ENCODE measurements at places on chromosomes 5 and 9.

GRCh38 chr5:100858987-100859545 lies 44.0 kb downstream of the ST8SIA4 start:
- no peak for DNase-seq

DNA sequence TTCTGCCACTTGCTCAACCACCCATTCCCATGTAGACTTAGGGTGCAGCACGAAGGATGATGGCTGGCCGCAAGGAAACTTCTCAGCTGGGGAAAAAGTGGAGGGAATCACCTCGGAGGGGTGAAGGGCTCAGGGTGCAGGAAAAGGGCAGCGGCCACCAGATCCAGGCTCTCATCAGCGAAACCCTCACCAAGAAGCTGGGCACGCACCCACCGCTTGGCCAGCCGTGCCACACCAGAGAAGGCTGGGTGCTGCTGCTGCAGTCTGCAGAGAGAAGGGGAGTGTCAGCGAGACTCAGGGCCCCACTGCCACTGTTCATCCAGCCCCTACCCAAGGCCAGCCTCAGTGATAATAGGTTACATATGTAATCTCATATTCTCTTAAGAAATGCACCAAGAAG lies 8.6 kb downstream of the NOL6 start:
- no peak for DNase-seq

DNA sequence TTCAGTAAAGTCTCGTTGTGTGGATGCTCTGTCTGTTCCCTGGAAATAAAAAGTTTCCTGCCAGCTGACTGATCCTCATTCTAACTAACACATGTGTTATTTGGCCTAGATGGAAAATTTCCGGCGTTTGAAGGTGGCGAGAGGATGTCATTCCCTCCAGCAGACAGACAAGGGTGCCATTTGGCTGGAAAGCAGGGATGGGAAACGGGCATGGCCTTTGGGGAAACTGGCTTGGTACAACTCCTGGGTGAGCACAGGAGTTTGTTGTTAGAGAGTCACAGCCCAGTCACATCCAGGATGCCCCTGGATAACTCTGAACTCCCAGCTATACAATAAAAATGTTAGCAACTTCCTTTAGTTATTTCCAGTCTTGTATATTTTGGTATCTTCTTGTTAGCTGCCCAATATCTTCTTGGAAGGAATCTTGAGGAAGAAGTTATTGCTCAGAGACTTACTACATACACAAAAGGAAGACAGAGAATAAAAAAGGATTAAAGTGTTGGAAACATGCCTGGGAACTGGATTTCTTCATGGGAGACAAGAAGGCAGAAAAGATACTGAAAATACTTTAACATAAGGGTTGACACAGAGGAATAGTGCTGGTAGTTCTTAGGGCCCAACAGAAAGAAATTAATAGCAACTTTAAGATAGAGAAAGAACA lies 41.9 kb downstream of the TEK start:
- peak; percentile 87 for DNase-seq

DNA sequence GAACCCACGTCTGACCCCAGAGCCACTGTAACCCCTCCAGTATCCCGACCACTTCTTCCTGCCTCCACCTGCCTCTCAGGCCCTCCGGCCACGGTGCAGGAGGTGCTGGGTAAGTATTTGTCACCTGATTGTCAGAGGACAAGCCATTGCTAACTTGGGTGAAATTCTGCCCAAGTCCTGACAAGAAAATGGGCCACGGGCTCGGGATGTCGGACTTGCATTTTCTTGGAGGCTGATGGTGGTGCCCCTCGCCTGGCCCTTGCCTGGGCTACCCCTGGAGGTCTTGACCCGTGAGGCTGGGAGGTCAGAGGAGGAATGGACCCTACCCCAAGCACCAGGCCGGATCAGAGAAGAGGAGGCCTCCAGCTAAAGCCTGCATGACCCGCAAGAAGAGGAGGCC lies 149.7 kb upstream of the COL5A1 start:
- no peak for DNase-seq

- DNase-seq = no peak
Observed at GRCh38 chr9:85225180-85225579, 516.6 kb downstream of the AGTPBP1 start.

DNA sequence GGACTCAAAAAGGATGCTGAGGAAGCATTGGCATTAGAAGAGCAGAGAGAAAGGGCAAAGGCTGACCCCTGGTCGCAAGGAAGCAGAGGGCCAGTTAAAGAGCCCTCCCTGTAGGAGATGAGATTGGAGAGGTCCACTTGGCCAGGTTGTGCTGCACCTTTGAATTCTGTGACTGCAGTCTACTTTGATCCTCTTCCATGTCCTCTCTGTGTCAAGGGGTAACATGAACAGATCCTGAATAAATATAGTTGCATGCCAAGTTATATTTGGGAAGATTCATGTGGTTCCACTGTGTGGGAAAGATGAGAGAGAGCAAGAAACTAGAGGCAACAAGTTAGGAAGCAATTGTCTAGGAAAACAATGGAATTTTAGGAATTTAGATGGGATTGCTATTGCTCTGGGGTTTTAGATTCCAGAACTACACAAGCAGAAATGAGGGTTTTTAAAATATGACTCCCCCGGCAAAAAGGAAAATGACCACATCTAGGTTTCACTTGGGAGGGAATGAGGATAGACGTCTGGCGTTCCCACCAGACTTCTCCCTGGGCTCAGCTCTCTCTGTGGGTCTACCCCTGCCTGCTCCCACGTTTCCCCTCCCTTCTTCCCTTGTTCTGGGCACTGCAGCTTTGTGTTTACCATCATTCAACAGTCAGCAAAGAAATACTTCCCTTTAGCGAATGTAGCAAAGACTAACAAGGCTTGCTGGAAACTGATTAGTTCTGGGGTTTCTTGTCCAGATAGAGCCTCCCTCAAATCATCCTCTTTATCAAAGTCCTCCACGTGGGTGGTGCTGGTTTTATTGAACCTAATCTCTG lies 63.6 kb downstream of the SNX18 start:
- peak; percentile 52 for DNase-seq

DNA sequence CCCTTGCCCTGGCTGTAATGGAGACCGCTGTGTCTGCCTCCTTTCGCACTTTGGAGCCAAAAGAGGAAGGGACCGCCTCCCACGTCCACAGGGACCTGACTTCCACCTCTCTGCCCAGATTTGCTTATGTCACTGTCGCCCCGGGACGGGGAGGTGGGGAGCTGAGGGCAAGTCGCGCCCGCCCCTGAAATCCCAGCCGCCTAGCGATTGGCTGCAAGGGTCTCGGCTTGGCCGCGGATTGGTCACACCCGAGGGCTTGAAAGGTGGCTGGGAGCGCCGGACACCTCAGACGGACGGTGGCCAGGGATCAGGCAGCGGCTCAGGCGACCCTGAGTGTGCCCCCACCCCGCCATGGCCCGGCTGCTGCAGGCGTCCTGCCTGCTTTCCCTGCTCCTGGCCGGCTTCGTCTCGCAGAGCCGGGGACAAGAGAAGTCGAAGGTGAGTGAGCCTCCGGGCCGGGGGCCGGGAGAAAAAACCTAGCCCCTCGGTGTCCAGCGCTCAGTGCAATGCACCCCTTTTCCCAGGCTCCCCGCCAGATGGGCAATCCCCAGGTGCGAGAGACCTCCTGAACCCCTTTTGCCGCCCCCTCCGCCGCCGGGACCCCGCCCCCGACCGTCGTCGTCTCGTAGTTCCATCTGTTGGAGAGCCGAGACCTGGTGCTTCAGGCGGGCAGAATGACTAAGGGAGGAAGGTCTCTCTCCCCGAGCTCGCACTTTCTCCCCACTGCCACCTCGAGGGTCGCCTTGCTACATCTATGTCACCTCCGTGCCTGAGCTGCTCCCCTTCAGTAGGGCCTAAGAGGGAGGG lies at the start of gene GPX3:
TSS of gene GPX3 (plus strand) at position 288 of the 807 bp plus-strand sequence. CDS start at position 352, 64 bp downstream.
- peak; percentile 94 for DNase-seq

- DNase-seq = no peak
Observed at GRCh38 chr5:15604986-15605385, 105.0 kb downstream of the FBXL7 start.

DNA sequence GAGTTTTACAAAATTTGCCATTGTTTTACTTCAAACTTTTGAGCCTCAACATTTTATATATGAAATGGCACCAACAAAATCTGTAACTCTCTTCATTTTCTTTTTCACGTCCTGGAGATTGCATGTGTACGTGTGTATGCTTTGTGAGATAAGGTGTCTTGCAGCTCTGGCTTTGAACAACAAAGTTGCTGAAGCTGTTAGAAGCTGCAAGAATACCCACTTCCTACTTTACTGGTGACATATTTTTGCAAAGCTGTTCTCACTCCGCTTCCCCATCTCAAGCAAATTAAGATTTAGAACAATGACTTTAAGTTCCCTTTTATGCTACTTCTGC lies 41.8 kb downstream of the FYB1 start:
- DNase-seq = peak; percentile 53

- DNase-seq = peak; percentile 31
Observed at GRCh38 chr5:152170350-152170749, 234.7 kb downstream of the NMUR2 start.

DNA sequence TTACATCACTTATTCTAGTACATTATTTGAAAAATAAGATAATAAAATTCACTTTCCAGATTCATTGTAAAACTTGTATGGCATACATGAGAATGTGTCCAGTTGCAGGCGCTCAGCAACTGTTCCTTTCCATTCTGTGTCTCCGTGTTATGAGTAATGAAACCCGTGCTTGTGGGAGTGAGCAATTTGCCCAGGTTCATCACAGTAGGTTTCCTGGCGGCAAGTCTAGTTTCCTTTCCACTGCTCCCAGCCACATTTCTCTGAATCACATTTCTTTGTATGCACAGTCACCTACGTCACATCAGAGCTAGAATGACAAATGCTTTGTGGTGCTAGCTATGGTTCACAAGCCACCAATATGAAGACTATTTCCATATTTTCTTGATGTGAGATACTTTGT lies 39.9 kb downstream of the MOCS2 start:
- peak; percentile 83 for DNase-seq

- DNase-seq = no peak
Observed at GRCh38 chr5:97729938-97730337, 546.9 kb upstream of the RIOK2 start.

GRCh38 chr9:134987376-134987775 lies 69.7 kb upstream of the FCN1 start:
- no peak for DNase-seq

GRCh38 chr9:137487454-137488326 lies 28.6 kb upstream of the NSMF start:
- DNase-seq = no peak

Data from muscle of leg (tissue), 16 donors.